NCI-H2107 (cell line): ENCODE measurements at places on chromosomes 3 and 15.

GRCh38 chr3:128397484-128397883 is 69.2 kb downstream of the DNAJB8 start:
- DNase-seq: no peak

- no peak for DNase-seq
Observed at GRCh38 chr15:97319291-97319690, 641.2 kb upstream of the ARRDC4 start.

- DNase-seq: no peak
Observed at GRCh38 chr3:39286771-39287170, 6.9 kb upstream of the CX3CR1 start.

GRCh38 chr15:85337425-85338074 is 42.9 kb upstream of the AKAP13 start:
- no peak for DNase-seq

- peak; percentile 63 for DNase-seq
Observed at GRCh38 chr3:174035328-174035886, 637.9 kb downstream of the NLGN1 start.

DNA sequence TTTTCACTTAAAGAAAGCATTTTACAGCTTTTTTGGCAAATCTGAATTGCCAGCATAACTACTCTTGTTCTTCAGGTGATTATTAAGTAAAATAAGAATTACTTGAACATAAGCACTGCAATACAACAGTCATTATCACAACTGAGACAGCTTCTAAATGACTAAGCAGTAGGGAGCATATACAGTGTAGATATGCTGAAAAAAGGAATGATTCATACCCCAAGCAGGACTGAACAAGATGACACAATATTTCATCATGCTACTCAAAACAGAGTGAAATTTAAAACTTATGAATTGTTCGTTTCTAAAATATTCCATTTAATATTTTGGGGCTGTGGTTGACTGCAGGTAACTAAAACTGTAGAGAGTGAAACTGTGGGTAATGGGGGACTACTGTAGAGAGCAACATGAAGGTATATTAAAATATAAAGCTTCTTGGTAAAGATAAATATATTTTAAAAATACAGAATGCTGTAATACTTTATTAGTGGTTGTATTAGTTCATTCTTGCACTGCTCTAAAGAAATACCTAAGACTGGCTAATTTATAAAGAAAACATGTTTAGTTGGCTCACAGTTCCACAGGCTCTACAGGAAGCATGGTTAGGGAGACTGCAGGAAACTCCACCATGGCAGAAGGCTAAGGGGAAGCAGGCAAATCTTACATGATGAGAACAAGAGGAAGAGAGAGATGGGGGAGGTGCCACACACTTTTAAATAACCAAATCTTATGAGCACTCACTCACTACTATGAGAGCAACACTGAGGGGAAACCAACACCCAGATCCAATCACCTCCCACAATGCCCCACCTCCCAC is 84.8 kb downstream of the DCLK3 start:
- no peak for DNase-seq
